Activated T-cell treated with anti-CD3 and anti-CD28 coated beads for 24 hours (primary cell): ENCODE measurements at places on chromosomes 5 and 9.

DNA sequence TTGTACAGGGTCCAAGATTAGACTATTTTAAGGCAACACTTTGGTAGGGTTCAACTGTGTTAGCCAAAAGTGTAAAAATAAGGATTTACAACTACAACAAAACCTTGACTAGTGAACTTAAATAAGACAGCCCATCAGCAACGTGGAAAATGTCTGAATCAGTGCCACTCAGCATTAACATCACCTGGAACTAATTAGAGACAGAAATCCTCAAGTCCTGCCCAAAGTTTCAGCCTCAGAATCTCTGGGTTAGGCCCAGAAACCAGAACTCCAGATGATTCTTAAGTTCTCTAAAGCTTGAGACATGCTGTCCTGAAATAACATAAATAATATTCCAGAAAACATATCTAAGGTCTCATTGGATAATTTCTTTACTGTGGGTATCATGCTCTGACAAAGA, 118.6 kb downstream of the SEMA6A start:
- DNase-seq, result no peak

- DNase-seq, result no peak
These were observed 1380.1 kb upstream of the NUDT12 start for GRCh38 chr5:104942735-104943134.

DNA sequence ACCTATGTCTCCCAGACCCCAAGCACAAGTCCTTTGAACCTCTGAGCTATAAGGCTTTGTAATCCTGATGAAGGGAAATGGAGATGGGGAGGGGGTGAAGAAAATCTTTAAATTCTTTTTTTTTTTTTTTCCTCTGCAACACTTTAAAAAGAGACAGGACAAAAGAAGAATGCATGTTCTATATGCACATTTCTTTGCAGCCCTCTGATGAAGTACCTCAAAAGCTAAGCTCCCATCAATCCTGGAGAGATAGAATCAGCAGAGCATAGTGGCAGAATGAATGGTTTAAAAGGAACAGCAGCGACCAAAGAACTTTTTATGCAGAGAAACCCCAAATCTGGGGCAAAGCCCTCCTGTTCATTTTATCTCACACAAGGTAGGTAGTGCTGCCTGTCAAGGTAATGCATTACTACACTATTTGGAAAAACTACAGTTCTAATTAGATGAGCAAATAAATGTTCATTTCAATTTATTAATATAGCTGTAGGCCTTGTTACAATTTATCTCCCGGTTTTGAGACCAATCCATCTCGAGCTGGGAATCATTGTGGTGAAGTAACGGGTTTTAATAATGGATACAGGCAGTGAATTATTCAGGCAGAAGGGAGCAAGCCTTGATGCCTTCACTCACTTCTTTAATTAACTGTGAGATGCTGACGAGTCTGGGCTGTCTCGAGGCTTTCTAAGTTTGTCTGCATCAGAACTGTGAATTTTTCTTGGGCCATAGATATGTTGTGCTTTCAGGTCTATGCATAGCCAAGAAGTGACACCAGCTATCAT, 173.5 kb upstream of the ZNF608 start:
- DNase-seq, result no peak

DNA sequence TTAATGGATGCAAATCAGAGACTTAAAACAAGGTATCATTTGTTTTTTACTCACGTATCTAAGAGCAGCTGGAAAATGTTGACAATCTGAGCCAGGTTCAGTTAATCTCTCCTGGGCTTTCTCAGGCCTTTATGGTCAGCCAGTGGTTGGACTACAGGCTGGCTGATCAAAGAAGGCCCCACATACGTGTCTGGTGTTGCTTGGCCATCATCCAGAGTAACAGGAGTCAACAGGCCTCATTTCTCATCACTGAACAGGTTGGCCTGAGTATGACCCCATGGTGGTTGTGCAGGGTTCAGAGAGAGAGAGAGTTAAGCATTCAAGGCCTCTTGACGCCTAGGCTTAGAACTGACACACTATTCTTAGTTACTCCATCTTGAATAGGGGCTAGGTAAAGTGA, 97.0 kb upstream of the VLDLR start:
- DNase-seq, result no peak

GRCh38 chr5:154273028-154273617, 82.6 kb downstream of the GALNT10 start:
- DNase-seq, result peak; percentile 3

DNA sequence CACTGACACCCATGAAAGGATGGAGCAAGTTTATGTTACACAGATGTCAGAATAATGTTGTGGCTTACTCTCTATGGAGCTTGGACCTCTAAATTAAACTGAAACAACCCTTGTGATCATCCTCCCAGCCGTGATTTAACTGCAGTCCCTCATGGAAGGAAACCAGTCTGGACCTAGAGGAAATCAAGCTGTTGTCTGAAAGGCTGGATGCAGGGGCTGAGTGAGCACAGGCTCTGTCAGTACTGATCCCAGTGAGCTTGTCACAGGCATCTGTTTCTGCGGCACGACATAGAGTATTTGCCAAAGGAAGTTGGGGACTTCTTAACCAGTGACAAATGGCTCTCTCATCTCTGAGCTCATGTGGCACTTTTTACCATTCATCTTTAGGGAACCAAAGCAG, 282.9 kb upstream of the MAP3K1 start:
- no peak for DNase-seq
